ENCODE measurements at places on chromosomes 12 and 14. TPM values are rescaled to one million over a fixed set of nuclear protein-coding genes. Genes with fewer than 3 reads are reported as not detected.

TPPP2 gene
- not detected for total RNA-seq

OR8S1 gene
- total RNA-seq = not detected

OLR1 gene
- 0.24 TPM for total RNA-seq

PPFIA2 gene
- total RNA-seq = 2.7 TPM

TUNAR gene
- total RNA-seq = 1.1 TPM

LMNTD1 gene
- total RNA-seq = 0.16 TPM

GNB3 gene
- total RNA-seq = 5.8 TPM

MIPOL1 gene
- total RNA-seq = 10.1 TPM

LPAR5 gene
- not detected for total RNA-seq

PRB2 gene
- not detected for total RNA-seq

KRT6C gene
- total RNA-seq = not detected

LTB4R2 gene
- total RNA-seq = 6.7 TPM

SERPINA1 gene
- total RNA-seq = not detected

RBP5 gene
- total RNA-seq = not detected

OR4L1 gene
- total RNA-seq = not detected

PTPN6 gene
- total RNA-seq = 0.61 TPM

TAS2R46 gene
- total RNA-seq = 6.8 TPM

JPH4 gene
- not detected for total RNA-seq

A2ML1 gene
- under 0.01 TPM for total RNA-seq

BICDL1 gene
- not detected for total RNA-seq

GZMH gene
- not detected for total RNA-seq

NTN4 gene
- 19.6 TPM for total RNA-seq

STAC3 gene
- not detected for total RNA-seq

KSR2 gene
- total RNA-seq = 0.16 TPM

SLC15A4 gene
- total RNA-seq = 61.2 TPM
